ENCODE measurements at places on chromosomes 7 and 10. TPM values are rescaled to one million over a fixed set of nuclear protein-coding genes. Genes with fewer than 3 reads are reported as not detected.

GRCh38 chr10:18976696-18977251, 71.8 kb upstream of the MALRD1 start:
- H3K4me3 ChIP-seq, result no peak overlapping the region
- DNase-seq, result no peak
- H3K27ac ChIP-seq, result no peak overlapping the region

GRCh38 chr7:106425017-106425719, 140.4 kb upstream of the NAMPT start:
- H3K36me3 ChIP-seq, result peaks cover 2% of the 10 kb centered on the region
- H3K4me3 ChIP-seq, result peak overlapping the region; percentile 21
- H3K27ac ChIP-seq, result peak overlapping the region; percentile 90

DNA sequence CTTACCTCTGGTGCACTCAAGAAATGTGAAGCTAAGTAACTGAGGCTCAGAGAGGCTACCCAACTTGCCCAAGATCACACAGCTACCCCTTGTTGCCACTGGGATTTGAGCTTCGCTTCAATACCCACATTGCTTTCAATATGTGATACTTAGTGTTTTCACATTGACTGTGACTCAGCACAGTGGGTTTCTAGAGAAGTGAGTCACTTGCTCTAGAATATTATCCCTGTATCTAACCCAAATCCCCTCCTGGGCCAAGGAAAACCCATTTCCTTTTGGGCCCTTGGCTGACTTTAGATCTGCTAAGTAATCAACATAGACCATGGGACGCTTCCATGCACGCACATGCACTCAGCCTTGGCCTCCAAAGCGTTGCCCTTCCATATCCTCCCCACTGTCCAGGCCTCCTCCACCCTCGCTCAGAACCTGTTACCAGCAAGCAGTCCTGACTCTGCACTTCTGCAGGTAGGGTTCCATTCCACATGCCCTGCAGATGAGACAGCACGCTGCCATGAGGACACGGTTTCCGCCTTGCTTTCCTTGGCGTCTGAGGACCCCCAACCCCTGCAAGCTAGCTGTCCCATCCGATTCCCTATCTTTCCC, 87.7 kb upstream of the CHST15 start:
- no peak for DNase-seq
- H3K36me3 ChIP-seq, result no peaks in the 10 kb centered on the region
- peaks cover 14% of the 10 kb centered on the region for H3K27me3 ChIP-seq
- no peak overlapping the region for H3K4me3 ChIP-seq

DNA sequence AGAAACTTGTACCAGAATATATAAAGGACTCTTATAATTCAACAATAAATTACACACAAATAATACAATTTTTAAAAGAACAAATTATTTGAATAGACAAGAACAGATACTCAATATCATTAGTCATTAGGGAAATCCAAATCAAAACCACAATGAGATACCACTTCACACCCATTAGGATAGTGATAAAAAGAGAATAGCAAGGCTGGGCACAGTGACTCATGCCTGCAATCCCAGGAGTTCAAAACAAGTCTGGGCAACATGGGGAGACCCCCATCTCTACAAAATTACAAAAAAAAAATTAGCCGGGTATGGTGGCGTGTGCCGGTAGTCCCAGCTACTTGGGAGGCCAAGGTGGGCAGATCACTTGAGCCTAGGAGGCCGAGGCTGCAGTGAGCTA, 52.2 kb upstream of the KCNIP2 start:
- H3K36me3 ChIP-seq, result peaks cover 2% of the 10 kb centered on the region
- peaks cover 5% of the 10 kb centered on the region for H3K4me1 ChIP-seq
- no peak overlapping the region for H3K4me3 ChIP-seq
- DNase-seq, result no peak
- H3K27ac ChIP-seq, result no peak overlapping the region

- H3K27me3 ChIP-seq, result no peaks in the 10 kb centered on the region
- no peak for DNase-seq
- H3K4me1 ChIP-seq, result no peaks in the 10 kb centered on the region
- no peak overlapping the region for H3K27ac ChIP-seq
- peaks cover 2% of the 10 kb centered on the region for H3K36me3 ChIP-seq
- peak overlapping the region; percentile 31 for H3K4me3 ChIP-seq
These were observed 5.7 kb downstream of the PON1 start for GRCh38 chr7:95318501-95319100.

DNA sequence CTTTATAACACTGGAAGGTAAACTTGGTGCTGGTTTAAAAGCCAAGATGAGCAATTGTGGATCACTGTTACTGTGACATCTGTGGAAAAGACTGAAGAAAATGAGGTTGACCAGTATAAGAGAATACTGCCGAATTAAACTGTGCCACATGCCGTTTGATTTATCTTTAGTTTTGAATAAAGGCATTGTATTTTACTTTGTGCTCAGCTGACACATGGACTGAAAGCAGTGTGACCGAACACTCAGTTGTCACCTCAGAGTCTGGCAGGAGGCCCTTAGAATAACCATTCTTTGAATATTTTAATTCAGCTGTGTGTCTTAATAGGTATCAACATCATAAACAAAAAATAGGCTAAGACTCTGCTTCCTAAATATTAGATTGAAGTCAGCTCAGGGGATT, 133.7 kb upstream of the GJD4 start:
- no peak overlapping the region for H3K27ac ChIP-seq
- H3K4me1 ChIP-seq, result peaks cover 26% of the 10 kb centered on the region
- no peak overlapping the region for H3K4me3 ChIP-seq
- no peak for DNase-seq

GRCh38 chr7:101527844-101528667, 101.0 kb downstream of the MYL10 start:
- no peak overlapping the region for H3K4me3 ChIP-seq
- no peak overlapping the region for H3K27ac ChIP-seq
- H3K27me3 ChIP-seq, result peaks cover 26% of the 10 kb centered on the region
- no peak for DNase-seq
- H3K4me1 ChIP-seq, result no peaks in the 10 kb centered on the region

DNA sequence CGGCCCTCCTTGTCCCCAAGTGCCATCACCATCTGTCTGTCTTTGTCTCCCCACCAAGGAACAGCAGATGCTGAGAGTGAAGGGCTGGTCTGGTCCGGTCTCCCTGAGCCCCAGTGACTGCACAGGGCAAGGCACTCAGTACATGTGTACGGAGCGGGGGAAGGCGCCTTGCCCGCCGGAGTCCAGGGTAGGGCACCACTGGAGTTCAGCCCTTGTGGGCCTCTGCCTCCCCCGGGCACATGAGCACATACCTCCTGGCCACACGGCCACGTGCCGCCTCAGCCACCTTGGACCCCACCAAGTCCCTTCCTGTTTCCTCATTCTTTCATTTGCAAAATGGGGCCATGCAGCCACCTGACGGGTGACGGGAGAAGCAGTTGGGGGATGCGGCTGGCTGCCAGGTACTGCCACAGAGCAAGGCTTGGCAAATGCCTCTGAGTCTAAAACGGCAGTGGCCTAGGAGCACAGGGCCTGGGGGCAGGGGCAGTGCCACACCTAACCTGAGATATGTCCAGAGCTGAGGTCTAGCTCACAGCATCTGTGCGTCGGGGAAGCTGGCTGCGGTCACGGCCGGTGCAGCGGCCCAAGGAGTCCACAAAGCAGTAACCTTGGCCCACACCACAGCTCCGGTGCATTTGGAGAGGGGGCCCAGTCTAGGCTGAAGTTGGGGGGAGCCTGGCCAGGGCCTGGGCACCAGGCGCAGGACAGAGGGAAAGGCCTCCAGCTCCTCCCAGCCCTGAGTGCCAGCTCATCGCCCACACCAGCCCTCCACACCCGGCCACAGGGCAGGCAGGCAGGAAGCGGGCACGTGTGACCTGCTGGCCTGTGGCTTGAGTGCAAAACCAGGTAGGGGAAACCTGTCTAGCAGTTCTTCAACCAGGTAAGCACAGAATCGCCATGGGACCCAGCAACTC, 5.2 kb downstream of the ADAP1 start:
- H3K27me3 ChIP-seq, result no peaks in the 10 kb centered on the region
- DNase-seq, result no peak
- peaks cover 2% of the 10 kb centered on the region for H3K4me1 ChIP-seq
- peak overlapping the region; percentile 24 for H3K27ac ChIP-seq
- no peaks in the 10 kb centered on the region for H3K36me3 ChIP-seq

- no peak for DNase-seq
- no peak overlapping the region for H3K4me3 ChIP-seq
- peaks cover 20% of the 10 kb centered on the region for H3K36me3 ChIP-seq
- no peak overlapping the region for H3K27ac ChIP-seq
- H3K27me3 ChIP-seq, result no peaks in the 10 kb centered on the region
These were observed 153.6 kb downstream of the CELF2 start for GRCh38 chr10:11170993-11171851.

- H3K27ac ChIP-seq, result no peak overlapping the region
- no peak overlapping the region for H3K4me3 ChIP-seq
- H3K27me3 ChIP-seq, result peaks cover 42% of the 10 kb centered on the region
- no peaks in the 10 kb centered on the region for H3K36me3 ChIP-seq
These were observed 6.6 kb downstream of the DMBT1 start for GRCh38 chr10:122567056-122567660.

- H3K4me3 ChIP-seq, result peak overlapping the region; percentile 84
- peaks cover 54% of the 10 kb centered on the region for H3K27me3 ChIP-seq
- DNase-seq, result no peak
- peaks cover 11% of the 10 kb centered on the region for H3K4me1 ChIP-seq
These were observed 575 bp downstream of the DLG5 start for GRCh38 chr10:77925795-77926565.

Gene SLC39A12
- not detected for total RNA-seq

Gene HABP2
- not detected for total RNA-seq

Gene HHEX
- 3.9 TPM for total RNA-seq

Gene SEMA3A
- total RNA-seq, result not detected

Gene MEIG1
- total RNA-seq, result not detected

Gene CCL24
- total RNA-seq, result not detected

Gene RPEL1
- total RNA-seq, result not detected

Gene CRPPA
- 0.99 TPM for total RNA-seq

Gene TAS2R41
- 0.52 TPM for total RNA-seq

Gene IL6
- 1.5 TPM for total RNA-seq
